Right ventricle myocardium superior (tissue), 1 donor: ENCODE measurements at places on chromosomes 4 and X.
A peak's percentile ranks its signal among the peaks of the same experiment; 100 is the strongest.

GRCh38 chrX:13340182-13340791 is 20.4 kb upstream of the ATXN3L start:
- DNase-seq: no peak

DNA sequence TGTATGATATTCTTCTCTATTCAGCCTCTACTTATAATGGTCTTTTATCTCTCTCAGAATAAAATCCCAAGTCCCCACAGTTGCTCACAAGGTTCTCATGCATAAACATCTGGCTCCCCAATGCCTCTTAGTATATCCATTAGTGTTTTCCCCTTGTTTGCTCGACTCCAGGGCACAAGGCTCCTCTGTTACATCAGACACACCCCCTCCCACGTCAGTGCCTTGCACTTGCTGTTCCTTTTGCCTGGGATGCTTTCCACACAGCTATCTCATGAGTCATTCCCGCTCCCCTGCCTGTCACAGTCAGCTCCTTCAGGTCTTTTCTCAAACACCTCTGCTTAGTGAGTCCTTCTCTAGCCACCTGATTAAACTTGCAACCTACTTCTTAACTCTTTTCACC is 260.2 kb downstream of the IL1RAPL1 start:
- DNase-seq: peak; percentile 44

DNA sequence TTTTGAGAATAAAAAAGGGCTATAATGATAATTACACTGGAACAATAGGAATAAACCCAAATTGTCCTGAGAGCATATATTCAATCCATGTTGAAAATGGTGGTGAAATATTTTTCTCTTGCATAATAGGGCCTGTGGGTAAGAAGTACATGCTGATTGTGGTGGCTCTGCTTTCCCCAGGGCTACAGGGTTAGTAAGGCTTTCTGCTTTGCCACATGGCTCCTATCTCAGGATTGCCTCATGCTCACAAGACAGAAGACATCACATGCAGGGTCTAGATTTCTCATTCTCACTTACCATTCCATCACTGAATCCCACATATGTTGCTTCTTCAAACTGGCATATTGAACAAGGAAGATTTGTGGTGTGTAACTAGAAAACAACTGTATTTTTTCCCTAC is 12.4 kb upstream of the VEGFC start:
- no peak for DNase-seq

- DNase-seq: no peak
Observed at GRCh38 chr4:183072176-183072575, 26.9 kb upstream of the WWC2 start.

GRCh38 chrX:44997888-44998287 is 124.9 kb downstream of the KDM6A start:
- DNase-seq: no peak

DNA sequence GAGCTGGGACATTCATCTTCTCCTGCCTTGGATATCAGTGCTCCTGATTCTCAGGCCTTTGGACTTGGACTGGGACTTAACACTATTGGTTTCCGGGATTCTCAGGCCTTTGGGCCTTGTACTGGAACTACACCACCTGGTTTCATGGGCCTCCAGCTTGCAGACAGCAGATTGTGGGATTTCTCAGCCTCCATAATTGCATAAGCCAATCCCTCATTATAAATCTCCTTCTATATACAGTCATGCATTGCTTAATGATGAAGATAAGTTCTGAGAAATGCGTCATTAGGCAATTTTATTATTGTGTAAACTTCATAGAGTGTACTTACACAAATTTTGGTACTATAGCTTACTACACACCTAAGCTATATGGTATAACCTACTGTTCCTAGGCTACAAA is 8.9 kb upstream of the CCNG2 start:
- DNase-seq: no peak

- DNase-seq: no peak
Observed at GRCh38 chr4:48944252-48944651, 37.7 kb upstream of the OCIAD2 start.

- DNase-seq: no peak
Observed at GRCh38 chr4:85603437-85604336, 128.7 kb downstream of the ARHGAP24 start.

GRCh38 chr4:11669156-11669555 is 240.5 kb upstream of the HS3ST1 start:
- no peak for DNase-seq

- DNase-seq: no peak
Observed at GRCh38 chrX:22186165-22186564, 86.5 kb upstream of the CBLL2 start.

- DNase-seq: no peak
Observed at GRCh38 chrX:149909324-149910177, 19.8 kb upstream of the HSFX4 start.

DNA sequence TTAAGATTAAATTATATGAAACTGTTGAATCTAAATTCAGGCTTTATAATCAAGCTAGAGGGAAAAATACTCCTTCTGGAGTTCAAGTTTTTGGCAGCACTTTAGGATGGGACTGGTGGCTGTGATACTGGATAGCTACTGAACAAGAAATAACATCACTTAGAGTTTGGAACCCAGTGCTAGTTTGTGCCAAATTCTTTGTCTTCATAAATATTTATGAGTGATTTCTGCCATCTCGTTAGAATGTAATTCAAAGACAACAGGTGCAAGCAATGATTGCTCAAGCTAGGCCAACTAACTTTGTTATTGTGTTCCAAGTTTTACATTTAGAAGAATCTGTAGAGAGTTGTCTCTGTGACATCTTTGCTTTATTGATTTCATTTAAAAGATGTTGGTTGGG is 417.9 kb downstream of the FAT4 start:
- no peak for DNase-seq

DNA sequence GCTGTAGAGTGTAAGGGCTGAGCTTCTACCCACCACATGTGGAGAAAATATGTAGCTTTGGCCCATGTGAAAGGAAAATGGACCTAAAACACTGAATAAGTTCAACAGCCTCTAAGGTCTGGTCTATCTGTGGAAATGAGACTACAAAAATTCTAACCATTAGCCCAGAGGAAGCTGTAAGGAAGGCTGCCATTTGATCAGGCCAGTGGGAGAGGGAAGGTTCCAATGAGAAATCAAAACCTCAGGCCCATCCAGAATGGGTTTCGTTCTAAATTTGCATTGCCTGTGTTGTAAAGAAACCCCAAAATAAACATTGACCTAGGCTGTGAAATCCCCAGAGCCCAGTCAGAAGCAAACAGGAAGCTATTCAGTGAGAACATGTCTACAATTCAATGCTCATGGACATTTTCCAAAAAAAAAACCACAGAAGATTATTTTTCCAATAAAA is 320.4 kb upstream of the SLC7A11 start:
- DNase-seq: no peak

GRCh38 chr4:175745329-175745728 is 66.7 kb downstream of the GPM6A start:
- no peak for DNase-seq

- no peak for DNase-seq
Observed at GRCh38 chr4:97150966-97151365, 992.3 kb downstream of the STPG2 start.

- no peak for DNase-seq
Observed at GRCh38 chr4:127217586-127218229, 415.0 kb upstream of the INTU start.

- DNase-seq: no peak
Observed at GRCh38 chrX:132480581-132481203, 8.1 kb downstream of the MBNL3 start.

DNA sequence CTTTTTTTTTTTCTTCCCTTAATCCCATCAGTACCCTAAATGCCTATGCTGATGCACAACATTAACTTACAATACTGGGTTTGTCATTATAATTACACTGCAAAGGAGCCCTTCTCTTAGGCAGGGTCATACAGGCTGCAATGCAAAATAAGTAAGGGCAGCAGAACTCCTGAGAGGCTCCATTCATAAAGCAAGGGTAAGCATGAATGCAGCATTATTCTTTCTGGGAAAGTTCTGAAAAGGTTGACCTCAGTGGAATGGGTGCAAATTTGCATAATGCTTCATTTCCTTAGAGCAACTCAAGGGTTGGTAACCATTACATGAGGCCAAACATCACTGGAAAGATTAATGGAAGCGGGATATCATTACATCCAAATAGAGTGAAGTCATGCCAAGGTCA is 789.2 kb downstream of the KLHL13 start:
- DNase-seq: no peak

DNA sequence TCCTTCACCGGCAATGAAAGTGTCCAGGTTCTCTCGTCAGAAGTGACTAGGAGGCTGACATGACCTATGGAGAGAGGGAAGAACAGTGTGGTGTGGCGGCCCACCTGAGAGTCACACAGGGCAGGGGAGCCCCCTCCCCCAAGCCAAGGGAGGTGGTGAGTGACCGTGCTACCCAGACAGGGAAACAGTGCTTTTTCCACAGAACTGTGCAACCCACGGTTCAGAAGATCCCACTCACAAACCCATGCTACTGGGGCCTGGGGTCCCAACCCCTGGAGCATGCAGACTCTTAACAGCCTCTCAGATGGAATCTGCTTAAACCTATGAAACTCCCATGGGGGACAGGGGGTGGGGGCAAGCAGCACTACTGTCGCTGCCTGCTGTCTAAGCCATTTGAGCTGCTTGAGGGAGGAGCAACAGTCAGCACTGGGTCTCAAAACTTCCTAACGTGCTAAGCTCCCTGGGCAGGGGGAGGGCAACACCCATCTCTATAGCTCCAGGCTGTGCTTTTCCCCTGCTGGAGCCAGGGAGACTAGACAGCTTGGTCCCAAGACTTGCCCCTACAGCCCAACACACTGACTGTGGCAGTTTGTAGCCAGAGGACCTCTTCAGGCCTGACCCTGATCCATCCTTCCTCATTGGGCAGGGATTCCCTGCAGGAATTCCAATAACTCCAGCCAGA is 850.4 kb upstream of the AADAT start:
- DNase-seq: no peak

GRCh38 chr4:81746071-81746470 is 274.4 kb upstream of the RASGEF1B start:
- DNase-seq: no peak

DNA sequence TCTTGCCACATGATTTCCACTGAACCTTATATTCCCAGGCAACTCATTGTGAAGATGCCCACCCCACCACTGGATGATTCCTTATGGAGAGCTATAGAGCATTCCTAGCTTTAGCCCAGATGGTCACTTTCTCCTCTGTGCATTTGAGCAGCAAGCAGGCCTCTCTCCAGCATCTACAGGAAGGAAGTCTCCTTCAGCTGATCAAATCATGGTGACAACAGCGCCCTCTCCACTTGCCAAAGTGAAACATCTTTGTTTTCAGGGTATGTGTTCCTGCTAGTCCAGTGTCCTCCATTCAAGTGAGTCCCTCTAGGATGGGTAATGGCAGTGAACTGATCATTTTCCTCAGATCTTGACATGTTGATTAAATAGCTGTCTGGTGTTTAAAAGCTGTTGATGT is 10.9 kb upstream of the SYTL5 start:
- DNase-seq: no peak

DNA sequence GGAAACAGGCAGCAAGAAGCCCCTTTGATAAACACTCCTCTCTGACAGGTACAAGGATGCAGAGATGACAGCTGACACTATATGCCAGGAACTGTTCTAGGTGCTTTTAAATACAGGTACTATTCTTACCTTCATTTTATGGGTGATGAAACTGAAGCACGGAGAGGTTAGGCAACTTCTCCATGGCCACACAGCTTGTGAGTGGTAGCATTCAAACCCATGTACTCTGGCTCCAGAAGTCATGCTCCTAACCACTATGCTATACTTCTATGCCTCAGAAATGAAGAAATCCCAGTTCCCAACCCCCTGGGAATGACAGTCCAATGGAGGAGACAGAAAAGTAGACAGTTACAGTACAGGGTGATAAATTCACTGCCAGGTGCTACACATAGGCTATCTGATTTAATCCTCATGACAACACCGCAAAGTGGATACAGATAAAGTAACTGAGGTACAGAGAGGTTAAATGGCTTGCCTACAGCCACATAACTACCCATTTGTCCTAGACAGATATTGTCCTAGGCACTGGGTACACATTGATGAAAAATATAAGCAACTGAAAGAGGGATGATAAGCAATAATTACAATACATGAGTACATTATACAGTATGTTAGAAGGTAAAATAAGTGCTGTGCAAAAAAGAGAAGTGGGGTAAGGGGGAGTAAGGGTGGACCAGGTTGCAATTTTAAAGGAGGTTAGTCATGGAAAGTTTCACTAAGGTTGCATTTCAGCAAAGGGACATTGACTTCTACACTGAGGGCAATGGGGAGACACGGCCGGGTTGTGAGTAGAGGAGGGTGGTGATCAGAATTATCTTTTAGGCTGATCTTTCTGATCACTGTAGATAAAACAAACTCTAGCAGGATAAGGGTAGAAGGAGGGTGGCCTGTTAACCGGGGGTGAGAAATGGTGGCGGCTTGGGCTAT is 1.6 kb upstream of the F8 start:
- DNase-seq: no peak

GRCh38 chrX:130084631-130085237 is 25.6 kb downstream of the ELF4 start:
- no peak for DNase-seq

DNA sequence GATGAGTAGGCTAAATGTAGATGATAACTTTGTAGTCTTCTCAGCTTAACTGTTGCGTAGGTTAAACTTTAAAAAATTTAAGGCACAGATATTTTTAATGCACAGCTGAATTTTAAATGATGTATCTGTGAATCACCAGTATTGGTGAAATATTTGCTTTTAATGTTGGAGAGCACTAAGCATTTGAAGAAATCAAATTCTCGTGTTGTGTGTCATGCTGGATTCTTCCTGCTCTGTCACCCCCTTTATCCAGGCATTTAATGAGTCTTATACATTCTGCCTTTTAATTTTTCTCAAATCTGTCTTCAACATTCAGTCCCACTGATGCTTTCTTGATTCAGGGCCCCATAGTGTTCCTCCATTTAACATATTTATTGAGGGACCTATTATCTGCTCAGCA is 76.7 kb downstream of the SLC4A4 start:
- no peak for DNase-seq

DNA sequence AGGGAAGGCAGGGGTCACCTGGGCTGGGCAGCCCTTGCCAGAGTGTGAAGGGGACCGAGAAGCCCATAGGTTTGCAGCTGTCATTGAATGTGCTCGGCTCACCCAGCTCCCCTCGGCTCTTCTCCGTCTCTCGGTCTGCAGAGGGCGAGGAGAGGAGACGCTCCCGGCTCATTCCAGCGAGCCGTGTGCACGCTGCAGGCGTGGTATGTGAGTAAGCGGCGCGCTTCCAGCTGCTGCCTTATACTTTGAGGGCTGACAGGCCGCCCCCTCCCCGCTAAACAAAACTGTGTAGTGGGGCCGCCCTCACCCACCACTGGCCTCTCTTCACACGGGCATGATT is 23.0 kb upstream of the BCORL1 start:
- DNase-seq: no peak

GRCh38 chr4:176413171-176413570 is 93.4 kb downstream of the SPCS3 start:
- DNase-seq: no peak

DNA sequence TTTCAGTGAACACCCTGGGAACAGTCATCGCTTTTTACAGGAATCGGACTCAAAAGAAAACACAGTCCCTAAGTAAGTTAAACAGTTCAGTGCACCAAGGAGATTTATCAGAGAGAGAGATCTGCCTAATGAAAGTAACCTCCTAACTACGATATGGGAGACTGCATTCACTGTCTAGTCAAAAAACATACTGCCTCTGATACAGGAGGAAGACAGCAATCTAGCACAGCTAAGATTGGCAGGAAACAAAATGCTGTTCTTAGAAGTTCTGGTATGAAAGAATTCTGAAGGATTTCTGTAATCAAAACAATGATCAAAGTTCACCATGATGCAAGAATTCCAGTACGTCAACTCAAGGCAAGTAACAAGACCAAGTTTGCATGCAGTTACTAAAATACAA is 92.8 kb downstream of the MAML3 start:
- DNase-seq: no peak

GRCh38 chrX:135185795-135186443 is 14.7 kb upstream of the CT55 start:
- no peak for DNase-seq
